ENCODE measurements at places on chromosomes 4 and X.

DNA sequence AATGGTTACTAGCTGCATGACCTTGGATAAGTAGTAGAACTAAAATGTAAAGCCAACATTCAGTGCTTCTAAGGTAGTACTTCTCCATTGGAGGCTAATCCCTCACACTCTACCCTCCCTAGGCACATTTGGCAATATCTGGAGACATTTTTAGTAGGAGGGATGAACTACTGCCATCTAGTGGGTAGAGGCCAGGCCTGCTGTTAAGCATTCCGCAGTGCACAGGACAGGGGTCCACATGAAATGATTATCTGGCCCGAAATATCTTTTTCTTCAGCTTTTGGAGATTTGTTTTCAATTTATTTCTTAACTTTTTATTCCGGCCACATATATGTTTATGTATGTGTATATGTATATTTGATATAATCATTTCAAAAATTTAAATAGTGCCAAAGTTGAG lies 36.0 kb upstream of the SPANXC start:
- no peak for DNase-seq

GRCh38 chrX:136755411-136755810 lies 25.3 kb downstream of the ARHGEF6 start:
- no peak for DNase-seq

- DNase-seq: no peak
Measured at GRCh38 chrX:7184816-7185215, 36.9 kb upstream of the PUDP start.

DNA sequence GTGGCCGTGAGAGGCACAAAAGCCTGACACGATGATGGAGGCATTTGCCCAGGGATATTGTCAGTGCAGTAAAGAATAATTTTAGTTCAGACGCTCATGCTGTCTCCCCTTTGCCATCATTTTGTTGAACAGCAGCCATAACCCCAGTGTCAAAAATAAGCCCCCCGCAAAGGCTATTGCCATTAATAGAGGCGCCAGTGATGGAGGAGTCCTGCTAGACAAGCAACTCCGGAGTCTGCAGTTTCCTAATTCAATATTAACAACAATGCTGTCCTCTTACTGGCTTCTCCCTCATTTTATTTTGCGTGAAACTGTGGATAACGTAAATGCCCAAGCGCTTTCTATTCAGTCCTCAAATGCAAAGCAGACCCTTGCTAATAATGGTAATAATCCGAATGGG lies 603 bp upstream of the SMS start:
- no peak for DNase-seq

GRCh38 chrX:109704563-109704962 lies 28.5 kb downstream of the ACSL4 start:
- no peak for DNase-seq

- no peak for DNase-seq
Measured at GRCh38 chr4:1170156-1170975, 2.0 kb downstream of the SPON2 start.

- DNase-seq: no peak
Measured at GRCh38 chr4:26094911-26095310, 180.9 kb downstream of the SMIM20 start.
